Fibroblast of upper back skin (primary cell): ENCODE measurements at places on chromosomes 5 and 9.

GRCh38 chr9:12801187-12801586 is 26.4 kb downstream of the LURAP1L start:
- no peak for DNase-seq

- no peak for DNase-seq
These were observed 127.2 kb upstream of the ADAMTSL1 start for GRCh38 chr9:18346745-18347144.

DNA sequence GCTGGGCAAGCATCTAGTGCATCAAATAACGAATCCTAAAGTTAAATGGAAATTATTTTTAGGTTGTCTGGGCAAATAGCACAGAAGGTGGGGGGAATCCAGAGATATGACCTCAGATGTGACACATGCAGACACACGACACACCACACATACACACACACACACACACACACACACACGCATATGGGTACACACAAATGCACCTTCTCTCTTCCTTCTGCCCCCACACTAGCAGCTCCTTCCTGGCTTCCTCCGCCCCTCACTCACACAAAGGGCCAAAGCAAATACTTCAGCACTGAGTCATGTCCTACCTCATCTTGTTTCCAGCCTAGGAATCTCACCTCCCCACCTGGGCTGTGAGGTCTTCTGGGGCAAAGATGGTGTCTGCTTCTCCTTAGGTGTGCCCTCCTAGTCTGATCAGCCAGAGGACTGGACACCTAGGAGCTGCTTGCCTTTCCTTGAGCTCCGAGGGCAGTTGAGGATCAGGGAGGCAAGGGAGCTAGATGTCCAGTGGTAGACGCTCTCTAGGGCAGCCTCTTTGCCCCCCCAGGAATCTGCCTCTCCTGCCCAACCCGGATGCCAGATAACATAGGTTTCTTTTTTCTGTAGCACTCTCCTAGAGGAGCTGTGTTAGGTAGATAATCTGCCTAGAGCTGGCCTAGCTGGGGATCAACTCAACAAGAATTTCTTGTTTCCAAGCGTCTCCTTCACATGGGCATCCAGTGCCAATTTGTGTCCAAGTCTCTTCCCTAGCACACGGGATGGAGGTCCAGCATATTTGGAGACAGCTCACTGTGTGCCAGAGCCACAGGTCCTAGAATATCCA is 14.3 kb upstream of the JADE2 start:
- peak; percentile 58 for DNase-seq

DNA sequence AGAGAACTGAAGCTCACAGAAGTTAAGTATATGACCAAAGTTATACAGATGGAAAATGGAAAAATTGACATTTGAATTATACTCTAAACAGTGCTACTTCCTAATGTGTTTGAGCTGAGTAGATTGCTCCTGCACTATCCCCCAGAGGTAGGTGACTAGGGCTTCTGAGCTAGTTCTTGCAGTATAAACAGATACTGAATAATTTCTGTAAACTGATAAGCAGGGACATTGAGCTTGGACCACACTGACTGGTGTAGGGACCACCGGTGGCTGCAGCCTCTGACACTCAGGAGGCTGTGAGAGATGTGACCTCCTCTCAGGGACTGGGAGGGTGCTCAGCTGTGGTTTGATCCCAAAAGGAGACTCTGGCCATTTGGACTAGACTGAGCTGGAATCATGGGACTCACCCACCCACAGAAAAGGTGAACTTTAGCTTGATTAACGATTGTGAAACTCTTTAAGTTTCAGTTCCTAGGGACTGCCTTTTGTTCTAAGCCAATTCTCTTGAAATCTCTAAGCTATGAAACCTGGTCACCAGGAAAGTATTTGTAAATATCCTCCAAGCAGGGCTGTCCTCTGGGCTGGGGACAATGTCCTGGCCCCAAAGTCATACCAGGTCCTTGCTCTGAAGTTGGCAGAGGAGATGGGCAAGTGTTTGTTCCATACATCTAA is 291.5 kb downstream of the SEC61B start:
- DNase-seq: no peak

DNA sequence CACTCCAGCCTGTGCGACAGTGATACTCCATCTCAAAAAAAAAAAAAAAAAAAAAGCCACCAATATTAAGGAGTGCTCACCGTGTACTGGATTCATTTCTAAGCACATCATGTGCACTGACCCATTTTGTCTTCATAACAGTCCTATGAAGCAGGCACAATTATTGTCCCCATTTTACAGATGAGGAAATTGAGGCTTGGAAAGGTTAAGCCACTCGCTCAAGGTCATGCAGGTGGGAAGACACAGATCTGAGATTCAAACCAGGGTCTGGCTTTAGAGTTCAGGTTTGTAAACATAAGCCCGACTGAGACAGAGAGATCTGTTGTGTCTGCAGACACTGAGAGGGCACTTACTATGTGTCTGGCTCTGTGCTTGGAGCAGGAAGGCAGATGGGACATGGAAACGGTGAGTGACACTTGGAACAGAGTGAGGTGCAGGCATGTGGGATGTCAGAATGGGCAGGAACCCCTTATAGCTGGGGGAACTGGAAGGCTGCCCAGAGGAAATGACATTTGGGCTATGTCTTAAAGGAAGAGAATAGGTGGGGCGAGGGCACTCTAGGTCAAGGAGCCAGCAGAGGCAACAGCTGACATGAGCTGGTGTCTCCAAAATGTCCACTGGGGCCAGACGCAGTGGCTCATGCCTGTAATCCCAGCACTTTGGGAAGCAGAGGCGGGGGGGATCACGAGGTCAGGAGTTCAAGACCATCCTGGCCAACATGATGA is 69.9 kb downstream of the STK10 start:
- DNase-seq: no peak

DNA sequence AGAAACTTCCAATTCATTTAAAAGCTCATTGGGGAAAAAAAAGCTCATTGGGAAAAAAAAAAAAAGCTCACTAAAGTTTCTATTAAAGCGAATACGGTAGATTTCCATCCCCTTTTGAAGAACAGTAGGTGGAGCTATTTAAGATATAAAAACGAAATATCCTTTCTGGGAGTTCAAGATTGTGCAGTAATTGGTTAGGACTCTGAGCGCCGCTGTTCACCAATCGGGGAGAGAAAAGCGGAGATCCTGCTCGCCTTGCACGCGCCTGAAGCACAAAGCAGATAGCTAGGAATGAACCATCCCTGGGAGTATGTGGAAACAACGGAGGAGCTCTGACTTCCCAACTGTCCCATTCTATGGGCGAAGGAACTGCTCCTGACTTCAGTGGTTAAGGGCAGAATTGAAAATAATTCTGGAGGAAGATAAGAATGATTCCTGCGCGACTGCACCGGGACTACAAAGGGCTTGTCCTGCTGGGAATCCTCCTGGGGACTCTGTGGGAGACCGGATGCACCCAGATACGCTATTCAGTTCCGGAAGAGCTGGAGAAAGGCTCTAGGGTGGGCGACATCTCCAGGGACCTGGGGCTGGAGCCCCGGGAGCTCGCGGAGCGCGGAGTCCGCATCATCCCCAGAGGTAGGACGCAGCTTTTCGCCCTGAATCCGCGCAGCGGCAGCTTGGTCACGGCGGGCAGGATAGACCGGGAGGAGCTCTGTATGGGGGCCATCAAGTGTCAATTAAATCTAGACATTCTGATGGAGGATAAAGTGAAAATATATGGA is at the start of gene PCDHGA12:
TSS of gene PCDHGA12 (plus strand) at position 176 of the 782 bp plus-strand sequence. CDS start at position 429, 253 bp downstream.
- peak; percentile 89 for DNase-seq

GRCh38 chr9:117744369-117744768 is 40.2 kb downstream of the TLR4 start:
- DNase-seq: no peak

DNA sequence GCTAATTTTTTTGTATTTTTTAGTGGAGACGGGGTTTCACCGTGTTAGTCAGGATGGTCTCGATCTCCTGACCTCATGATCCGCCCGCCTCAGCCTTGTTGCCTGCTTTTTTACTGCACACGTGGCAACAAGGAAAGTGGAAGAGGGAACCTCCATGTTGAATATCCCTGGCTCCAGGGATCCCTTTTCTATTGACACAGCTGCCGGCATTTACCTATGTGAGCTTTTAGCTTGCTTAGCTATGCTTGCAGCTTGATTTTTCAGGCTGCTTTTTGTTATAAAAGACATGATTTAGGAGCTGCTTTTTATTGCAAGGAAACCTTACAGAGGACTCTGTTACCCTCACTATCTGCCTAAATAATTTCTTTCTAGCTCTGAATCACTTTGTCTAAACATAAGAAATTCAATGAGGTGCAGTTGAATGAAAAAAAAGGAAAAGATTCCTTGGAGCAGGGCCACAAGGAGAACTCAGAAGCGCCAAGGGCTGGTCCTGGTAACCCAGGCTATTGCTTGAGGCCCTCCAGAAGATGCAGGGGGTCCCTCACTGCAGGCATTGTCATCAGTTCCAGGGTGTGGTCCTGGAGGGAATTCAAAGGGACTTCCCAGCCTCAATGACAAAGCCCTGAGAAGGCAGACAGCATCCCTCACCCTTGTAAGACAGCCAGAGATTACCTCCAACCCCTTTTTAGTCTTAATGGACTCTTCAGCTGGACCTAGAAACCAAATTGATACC is 89.9 kb downstream of the SYK start:
- no peak for DNase-seq

- no peak for DNase-seq
These were observed 43.6 kb upstream of the RAD23B start for GRCh38 chr9:107239474-107239873.

- peak; percentile 79 for DNase-seq
These were observed 15.5 kb downstream of the BAAT start for GRCh38 chr9:101369286-101369685.

- no peak for DNase-seq
These were observed 224.8 kb upstream of the SEMA6A start for GRCh38 chr5:116799401-116799800.

DNA sequence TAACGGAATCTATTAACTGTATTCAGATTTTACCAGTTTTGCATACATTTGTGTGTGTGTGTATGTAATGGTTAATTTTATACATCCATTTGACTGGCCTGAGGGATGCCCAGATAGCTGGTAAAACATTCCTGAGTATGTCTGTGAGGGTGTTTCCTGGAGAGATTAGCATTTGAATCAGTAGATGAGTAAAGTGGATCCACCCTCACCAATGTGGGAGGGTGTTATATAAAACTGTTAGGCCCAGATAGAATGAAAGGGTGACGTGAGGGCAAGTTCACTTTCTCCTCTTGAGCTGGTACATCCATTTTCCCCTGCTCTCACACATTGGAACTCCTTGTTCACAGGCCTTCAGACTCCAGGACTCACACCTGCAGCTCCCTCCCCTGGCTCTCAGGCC is 88.7 kb downstream of the EMB start:
- no peak for DNase-seq

GRCh38 chr9:134963546-134963945 is 45.8 kb upstream of the FCN1 start:
- DNase-seq: no peak

- DNase-seq: no peak
These were observed 2.0 kb downstream of the LCN9 start for GRCh38 chr9:135664801-135665794.

- DNase-seq: peak; percentile 99
These were observed at the start of the genes HIGD2A and NOP16 for GRCh38 chr5:176388444-176389134. TSS of gene HIGD2A (plus strand) at chr5:176388751. CDS start at chr5:176388820, 69 bp downstream. TSS of gene NOP16 (minus strand) at chr5:176388598. CDS start at chr5:176388539, 59 bp downstream.

GRCh38 chr5:98570661-98571191 is 202.7 kb upstream of the RGMB start:
- peak; percentile 70 for DNase-seq

DNA sequence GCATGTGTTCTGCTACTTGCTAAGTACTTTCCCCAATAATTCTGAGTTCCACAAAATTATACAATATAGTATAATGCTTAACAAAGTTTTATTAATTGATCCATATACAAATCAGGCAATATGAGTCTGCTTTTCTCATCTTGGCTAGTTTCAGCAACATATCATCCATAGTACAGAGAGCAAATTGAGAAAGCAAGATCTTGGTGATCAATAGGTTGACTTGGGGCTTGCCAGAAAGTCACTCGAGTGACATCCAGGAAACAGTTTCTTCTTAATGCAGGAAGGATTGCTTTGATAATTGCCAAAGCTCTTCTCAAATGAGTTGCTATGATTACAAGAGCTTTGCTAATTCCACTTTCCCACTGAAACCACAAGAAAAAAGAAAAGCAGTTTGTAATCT is 533.6 kb upstream of the NMUR2 start:
- DNase-seq: no peak

DNA sequence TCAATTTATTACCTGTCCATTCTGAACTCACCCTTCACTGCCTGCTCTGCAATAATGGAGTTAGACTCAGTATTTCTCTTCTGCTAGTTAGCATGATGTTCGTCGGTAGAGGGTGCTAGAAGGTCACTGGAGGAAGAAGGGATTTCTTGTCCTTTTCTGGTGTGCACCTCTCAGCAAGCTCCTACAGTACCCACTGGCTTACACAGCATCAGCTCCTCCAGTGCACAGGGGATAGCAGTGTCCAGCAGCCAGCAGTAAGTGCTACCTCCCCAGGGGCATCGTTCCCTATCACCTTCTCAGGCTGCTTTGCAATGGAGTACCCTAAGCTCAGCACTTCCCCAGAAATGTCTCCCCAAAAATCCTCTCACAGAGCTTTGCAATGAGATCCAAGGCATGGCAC is 45.9 kb upstream of the APC start:
- no peak for DNase-seq

DNA sequence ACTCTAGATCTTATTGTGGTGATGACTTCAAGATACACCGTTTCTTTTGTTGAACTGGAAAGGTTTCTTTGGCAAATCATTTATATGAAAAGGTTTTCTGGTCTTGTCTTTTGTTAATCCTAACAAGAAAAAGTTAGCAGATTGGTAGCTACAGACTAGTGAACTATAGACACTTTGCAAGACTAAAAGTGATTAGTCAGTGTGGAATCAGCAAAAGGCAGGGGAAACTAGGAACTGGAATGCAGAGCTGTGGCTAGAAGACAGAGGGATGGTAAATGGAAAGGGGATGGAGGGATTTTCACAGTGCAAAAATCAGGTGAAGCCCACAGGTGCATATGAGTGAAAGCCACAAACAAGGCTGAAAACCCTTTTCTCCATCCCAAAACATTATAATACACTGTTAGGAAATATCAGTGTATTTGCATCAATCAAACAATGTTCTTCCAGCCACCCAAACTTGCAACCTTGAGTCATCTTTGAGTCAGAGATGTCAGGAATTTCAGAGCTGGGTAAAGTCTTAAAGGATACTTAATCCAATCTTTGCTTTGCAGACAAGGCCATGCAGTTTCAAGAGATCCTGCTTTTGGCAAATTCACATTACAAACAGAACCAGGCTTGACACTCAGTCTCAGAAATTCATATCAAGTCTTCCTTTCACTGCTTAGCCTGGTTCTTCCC is 52.7 kb downstream of the PLK2 start:
- DNase-seq: peak; percentile 89

- no peak for DNase-seq
These were observed 172.0 kb upstream of the MSX2 start for GRCh38 chr5:174552428-174552827.

DNA sequence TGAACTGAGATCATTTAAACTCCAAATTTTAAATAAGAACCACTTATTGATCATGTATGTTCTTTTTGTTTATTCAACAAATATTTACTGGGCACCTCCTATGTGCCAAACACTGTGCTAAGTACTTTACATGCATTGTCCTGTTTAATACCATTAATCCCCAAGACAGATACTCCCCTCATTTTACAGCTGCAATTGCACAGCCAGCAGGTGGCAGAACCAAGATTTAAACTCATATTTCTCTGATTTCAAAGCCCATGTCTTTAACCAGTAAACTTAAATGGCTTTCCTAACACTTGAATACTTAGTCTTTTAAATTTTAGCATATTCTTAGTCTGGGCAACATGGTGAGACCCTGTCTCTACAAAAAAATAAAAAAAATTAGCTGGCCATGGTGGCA is 43.4 kb upstream of the KIAA1958 start:
- peak; percentile 8 for DNase-seq
